ENCODE measurements at places on chromosomes 7 and 10.

DNA sequence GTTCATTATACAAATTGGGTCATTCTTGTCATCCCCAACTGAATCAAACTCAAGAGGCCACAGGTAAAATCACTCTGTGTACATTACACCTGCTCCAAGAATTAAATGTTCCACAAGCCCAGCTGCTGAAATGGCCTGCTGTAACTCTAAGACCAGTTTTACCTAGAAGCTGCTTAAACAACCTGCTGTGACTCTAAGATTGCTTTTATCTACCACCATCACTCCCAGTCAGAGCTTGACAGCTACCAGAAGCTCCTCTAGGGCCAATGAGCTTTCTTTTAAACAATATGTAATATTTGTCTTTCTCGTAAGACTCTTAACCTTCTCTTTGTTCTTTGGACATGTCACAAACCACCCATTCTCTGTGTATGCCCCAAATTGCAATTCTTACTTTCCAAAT lies 141.8 kb upstream of the LRGUK start:
- DNase-seq: no peak

DNA sequence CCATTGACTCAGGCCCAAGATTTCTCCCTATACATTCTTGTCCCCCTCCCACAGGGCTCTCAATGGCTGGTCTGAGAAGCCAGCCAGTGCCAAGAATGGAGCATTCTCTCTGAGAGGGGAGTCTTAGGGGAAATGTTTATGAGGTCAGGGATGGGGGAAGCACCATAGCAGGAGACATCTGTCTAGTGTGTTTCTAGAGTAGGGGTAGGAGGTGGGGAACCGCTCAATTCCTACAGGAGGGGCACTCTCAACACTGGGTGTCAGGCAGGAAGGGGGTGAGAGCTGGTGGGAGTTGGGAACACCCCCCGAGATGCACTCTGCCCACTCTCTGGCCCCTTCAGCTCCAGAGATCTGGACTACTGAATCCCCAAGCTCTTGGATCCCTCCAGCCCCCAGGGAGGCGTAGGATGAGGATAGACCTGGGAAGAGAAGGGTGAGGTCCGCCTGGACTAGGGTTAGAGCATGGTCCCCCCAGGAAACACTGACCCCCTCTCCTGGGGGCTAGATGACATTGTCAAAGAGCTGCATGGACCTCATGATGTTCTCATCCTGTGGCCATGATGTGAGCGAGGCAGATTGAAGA lies 8.7 kb upstream of the OGA start:
- DNase-seq: no peak

- DNase-seq: no peak
Measured at GRCh38 chr7:142359694-142360279, 101.9 kb upstream of the PRSS58 start.

DNA sequence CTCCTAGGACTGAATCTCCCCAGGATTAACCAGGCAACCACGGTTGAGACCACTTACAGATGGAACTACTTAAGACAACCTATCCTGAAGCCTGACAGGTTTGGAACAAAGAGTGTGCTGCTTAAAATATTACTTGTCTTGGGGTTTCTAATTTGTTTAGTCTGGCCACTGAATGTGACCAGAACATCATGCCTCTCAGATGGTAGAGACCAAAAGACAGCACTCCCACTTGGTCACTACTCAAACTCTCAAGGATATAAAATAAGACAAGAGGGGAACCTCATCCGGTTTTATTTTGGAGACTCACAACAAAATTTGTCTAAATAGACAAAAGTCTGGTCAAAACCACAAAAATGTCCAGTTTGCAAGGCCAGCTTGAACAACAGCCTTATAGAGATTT lies 15.3 kb downstream of the MRPL32 start:
- DNase-seq: no peak

DNA sequence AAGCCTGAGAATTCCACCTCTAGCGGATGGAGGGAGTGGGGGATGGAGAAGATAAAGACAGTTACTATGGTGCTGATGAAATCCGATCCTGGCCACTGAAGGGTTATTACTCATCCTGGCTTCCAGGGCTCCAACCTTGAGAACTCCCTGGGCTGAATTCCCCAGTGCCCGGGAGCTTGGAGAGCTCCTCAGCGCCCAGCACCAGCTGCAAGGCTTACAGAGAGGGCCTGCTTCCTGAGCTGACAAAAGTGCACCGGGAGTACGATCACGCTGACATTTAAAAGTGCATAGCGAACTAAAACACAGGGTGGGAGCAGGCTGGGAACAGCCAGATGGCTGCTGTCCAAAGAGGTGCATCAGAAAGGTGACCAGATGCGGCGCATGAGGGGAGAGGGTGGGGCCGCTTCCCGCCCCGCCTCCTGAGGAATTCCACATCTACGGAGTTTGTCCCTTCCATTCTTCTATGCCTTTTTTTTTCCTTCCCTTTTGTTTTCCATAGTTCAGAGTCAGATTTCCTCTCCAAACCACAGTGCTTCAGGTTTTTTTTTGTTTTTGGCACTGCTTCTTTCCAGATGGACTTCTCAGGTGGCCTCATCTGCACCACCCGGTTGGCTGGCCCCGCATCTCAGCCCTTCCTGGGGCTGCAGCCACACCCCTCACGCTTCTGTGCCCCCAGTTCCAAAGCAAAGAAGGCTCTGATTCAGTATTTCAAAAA lies 62.4 kb upstream of the MKRN1 start:
- no peak for DNase-seq

DNA sequence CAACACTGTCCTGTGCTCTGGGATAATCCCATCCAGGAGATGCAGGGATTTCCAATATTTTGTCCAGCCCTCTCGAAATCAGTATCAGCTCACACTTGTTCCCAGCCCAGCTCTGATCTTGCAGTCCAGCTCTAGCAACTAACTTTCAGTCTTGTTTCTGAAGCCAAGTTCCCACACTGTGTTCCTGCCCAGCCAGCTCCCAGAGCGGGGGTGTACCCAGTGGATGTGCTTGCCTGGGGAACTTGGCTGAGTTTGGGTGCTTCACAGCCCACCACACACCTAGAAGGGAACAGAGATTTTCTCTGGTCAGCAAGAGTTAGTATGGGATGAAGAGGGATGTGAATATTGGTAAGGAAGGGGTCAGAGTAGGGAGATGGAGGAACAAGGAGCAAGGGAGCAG lies 57.5 kb upstream of the RAPGEF5 start:
- DNase-seq: no peak

GRCh38 chr7:138091032-138091431 lies 14.8 kb downstream of the AKR1D1 start:
- no peak for DNase-seq
